ENCODE measurements at places on chromosomes 11 and 22.

GRCh38 chr11:134636071-134636470, 224.0 kb upstream of the B3GAT1 start:
- DNase-seq: no peak

- DNase-seq: no peak
These were observed 80.3 kb upstream of the MYOD1 start for GRCh38 chr11:17639091-17639490.

GRCh38 chr11:95512682-95513081, 276.9 kb downstream of the FAM76B start:
- no peak for DNase-seq

- peak; percentile 51 for DNase-seq
These were observed 29.2 kb upstream of the XBP1 start for GRCh38 chr22:28829358-28830181.

DNA sequence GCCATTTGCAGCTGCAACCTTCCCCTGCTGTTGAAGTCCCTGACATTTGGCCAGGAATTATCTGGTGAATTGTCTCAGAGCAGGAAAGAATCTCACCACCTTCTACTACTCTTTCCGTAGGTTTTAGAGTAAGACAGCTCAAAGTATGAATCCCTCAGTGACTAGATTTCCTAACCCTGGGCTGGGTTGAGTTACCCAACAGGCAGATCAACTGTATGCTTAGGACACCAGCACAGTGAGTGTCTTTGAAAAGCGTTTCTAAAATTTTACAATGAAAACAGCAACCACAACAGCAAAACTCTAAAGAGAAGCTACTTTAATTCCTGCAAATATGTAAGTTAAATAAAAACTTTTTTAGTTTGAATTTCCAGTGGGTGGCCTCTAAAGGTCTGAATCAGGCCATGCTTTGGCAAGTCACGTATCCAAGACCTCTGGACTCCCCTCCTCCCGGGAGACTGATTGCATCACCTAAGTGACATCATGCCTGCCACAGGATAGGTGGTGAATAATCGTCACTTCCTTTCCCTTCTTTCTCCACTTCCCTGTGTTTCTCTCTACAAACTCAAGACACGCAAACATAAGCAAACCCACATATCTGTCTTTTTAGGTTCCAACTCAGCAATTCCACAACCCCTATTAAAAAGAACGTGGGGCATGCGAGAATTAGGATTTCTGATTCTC, 7.8 kb downstream of the OR8B12 start:
- no peak for DNase-seq
